ENCODE measurements at places on chromosomes 11 and 22. TPM values are rescaled to one million over a fixed set of nuclear protein-coding genes. Genes with fewer than 3 reads are reported as not detected.

SLC22A6 gene
- not detected for total RNA-seq

DNA sequence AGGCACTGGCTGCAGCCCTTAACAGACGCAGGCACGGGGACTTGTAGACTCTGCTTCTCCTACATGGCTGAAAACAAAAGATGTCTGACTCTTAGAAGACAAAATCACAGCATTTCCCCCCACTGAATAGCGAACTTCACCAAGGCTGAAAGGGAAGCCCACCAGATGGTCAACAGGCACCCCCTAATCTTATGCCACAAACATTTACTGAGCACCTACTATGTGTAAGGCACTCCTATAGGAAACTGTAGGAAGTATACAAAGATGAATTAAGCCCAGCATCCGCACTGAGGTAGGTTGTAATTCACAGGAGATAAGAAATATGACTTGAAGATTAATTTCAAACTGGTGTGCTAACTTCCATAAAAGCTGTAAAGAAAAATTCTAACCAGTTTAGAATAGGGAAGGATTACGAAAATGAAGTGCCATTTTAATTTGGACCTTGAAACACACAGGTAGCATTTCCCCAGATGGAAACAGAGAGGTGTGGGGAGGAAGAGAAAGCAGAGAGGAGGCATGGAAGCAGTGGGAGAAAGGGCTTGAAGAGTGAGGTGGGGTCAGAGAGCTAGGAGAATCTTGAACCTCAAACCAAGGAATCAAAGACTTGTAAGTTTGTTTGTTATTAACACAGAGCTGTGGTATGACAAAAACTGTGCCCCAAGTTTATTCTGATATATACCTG, 38.1 kb downstream of the NUMA1 start:
- H3K27me3 ChIP-seq: no peaks in the 10 kb centered on the region
- H3K36me3 ChIP-seq: peaks cover 3% of the 10 kb centered on the region
- H3K27ac ChIP-seq: no peak overlapping the region

DNA sequence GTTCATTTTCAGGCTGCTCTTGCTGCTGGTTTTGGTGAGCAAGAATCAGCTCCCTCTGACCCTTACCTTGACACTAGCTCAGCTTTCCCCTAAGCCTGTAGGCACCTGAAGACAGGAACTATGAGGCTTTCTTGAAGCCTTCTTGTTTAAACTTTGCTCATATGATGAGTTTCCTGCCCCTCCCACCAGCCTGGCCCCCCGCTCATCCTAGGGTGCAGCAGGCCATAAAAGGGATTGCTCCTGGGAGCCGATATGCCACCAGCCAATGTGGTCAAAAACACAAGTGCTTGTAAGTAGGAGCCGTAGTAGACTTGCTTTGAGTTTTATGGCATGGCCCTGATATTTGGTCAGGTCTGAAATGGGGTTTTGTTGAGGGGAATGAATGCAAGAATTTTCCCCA, 164.7 kb downstream of the DSCAML1 start:
- no peaks in the 10 kb centered on the region for H3K4me1 ChIP-seq
- H3K27ac ChIP-seq: no peak overlapping the region
- H3K4me3 ChIP-seq: no peak overlapping the region
- DNase-seq: no peak

DNA sequence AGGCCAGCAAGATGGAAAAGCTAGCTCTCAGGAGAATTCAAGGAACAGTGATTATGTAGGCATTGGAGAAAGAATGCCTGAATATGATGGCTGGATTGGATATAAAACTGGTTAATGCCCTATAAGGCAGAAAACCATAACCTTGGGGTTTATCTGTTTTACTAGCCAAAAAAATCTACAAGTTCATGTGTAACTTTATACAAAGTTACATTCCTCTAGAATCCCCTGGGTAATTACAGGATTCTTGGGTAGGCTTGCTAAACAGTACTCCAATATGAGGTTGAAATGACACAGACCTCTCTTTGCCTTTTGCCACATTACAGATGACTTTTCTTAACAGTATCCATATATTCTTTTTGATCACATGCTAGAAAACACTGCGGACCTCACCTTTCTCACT, 26.0 kb downstream of the TSPAN18 start:
- peaks cover 3% of the 10 kb centered on the region for H3K36me3 ChIP-seq
- no peak for DNase-seq
- H3K27ac ChIP-seq: no peak overlapping the region
- peaks cover 23% of the 10 kb centered on the region for H3K4me1 ChIP-seq
- no peaks in the 10 kb centered on the region for H3K27me3 ChIP-seq

DNA sequence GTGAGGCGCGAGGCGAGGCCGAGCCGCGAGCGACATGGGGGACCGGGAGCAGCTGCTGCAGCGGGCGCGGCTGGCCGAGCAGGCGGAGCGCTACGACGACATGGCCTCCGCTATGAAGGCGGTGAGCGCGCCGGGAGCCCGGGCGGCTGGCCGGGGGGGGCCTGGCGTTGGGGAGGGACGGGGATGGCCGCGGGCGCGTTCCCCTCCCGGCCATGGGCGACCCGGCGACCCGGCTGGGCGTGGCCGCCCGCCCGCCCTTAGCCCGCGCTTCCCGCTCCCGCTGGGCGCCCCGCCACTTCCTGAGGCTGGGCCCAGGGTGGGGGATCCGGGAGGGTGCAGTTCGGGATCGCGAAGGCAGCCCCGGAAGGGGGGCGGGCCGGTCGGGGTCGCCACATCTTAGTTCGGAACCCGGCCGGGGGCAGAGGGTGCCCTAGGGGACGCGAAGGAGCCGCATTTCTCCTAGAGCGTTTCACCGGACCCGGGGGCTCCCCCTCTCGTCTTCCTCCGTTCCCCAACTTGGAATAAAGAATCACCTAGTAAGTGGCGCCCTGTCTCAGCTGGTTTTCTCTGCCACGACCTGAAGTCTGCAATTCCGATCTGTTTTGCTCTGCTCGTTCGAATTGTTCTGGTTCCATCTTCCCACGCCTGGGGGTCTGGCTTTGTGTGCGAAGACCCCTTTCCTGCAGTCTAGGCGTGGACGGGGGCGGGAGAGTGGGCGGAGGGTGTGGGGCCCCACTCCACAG, 536 bp downstream of the YWHAH start:
- H3K27me3 ChIP-seq: no peaks in the 10 kb centered on the region
- peaks cover 30% of the 10 kb centered on the region for H3K4me1 ChIP-seq
- peaks cover 3% of the 10 kb centered on the region for H3K36me3 ChIP-seq
- peak overlapping the region; percentile 47 for H3K4me3 ChIP-seq

GRCh38 chr22:36329254-36330078, 58.3 kb downstream of the MYH9 start:
- peak overlapping the region; percentile 99 for H3K27ac ChIP-seq
- H3K27me3 ChIP-seq: no peaks in the 10 kb centered on the region
- H3K4me3 ChIP-seq: peak overlapping the region; percentile 93

DNA sequence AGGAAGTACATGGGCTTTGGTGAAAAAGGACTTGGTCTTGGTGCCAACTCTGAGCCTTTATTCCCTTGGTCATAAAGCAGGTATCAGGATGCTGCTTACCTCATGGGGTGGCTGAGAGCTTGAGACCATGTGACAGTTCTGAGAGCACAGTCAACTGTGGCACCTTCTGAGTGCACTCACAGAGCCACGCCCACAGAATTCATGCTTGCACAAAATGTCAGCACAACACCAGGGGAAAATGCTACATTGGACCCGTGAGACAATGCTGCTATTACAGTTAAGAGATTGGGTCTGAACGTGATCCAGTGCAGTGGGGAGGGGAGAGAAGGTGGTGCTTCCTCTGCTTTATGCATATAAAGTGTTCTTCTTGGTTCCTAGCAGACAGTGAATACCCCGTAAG, 79.5 kb upstream of the SPON1 start:
- H3K36me3 ChIP-seq: peaks cover 2% of the 10 kb centered on the region
- peak; percentile 38 for DNase-seq
- no peak overlapping the region for H3K4me3 ChIP-seq
- H3K27ac ChIP-seq: no peak overlapping the region

Data from activated T-cell treated with anti-CD3 and anti-CD28 coated beads, Interleukin-2, amount 50 U/mL, for 72 hours (primary cell).